ENCODE measurements at places on chromosomes 6 and 20.

- no peak overlapping the region for H3K4me3 ChIP-seq
- H3K36me3 ChIP-seq: no peaks in the 10 kb centered on the region
- no peak for DNase-seq
- H3K27me3 ChIP-seq: no peaks in the 10 kb centered on the region
- H3K27ac ChIP-seq: no peak overlapping the region
These were observed 216.9 kb downstream of the EYA2 start for GRCh38 chr20:47111576-47111975.

DNA sequence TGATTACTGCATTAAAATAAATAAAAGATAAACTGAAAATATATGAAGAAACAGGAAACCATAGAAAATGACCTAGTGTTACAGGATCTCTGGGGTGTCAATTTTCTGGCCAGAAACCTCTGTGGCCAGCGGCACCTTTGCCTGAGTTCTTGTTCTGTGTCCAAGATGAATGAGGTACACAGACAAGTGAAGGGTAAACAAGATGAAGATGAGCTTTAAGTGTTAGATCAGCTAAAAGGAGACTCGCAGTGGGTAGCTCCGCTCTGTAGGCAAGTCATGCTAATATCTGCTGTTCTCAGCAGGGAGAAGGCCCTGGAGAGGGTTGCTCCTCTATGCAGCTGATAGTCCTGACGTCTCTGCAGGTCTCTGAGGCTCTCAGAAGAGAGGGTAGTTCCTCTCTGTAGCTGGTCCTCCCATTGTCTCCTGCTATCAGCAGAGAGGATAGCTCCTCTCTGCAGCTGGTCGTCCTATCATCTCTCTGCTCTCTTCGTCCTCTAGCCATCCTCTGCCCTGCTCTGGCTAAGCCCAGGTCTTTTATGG lies 35.9 kb upstream of the TBC1D22B start:
- H3K4me3 ChIP-seq: peak overlapping the region; percentile 64
- peaks cover 7% of the 10 kb centered on the region for H3K4me1 ChIP-seq
- no peak overlapping the region for H3K27ac ChIP-seq
- no peaks in the 10 kb centered on the region for H3K27me3 ChIP-seq
- H3K36me3 ChIP-seq: no peaks in the 10 kb centered on the region
- no peak for DNase-seq

DNA sequence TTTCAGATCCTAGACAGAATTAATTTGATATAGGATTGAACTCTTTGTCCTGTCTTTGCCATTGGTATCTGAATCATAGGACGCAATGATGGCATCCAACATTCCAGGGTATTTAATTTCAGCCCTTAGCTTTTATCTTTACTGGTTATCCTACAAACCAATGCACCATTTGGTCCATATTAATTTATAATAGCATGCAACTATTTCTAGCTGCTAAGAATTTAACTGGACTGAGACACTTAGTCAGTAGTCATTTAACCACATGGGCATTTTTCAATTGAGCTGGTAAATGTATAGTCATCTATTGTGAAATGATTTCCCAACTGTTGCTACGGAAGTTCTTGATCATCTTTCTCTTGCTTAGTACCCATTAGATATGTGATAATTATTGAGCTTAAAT lies 141.1 kb downstream of the CD164 start:
- no peaks in the 10 kb centered on the region for H3K27me3 ChIP-seq
- peaks cover 8% of the 10 kb centered on the region for H3K4me1 ChIP-seq
- H3K36me3 ChIP-seq: no peaks in the 10 kb centered on the region
- no peak overlapping the region for H3K4me3 ChIP-seq
- peak; percentile 64 for DNase-seq

DNA sequence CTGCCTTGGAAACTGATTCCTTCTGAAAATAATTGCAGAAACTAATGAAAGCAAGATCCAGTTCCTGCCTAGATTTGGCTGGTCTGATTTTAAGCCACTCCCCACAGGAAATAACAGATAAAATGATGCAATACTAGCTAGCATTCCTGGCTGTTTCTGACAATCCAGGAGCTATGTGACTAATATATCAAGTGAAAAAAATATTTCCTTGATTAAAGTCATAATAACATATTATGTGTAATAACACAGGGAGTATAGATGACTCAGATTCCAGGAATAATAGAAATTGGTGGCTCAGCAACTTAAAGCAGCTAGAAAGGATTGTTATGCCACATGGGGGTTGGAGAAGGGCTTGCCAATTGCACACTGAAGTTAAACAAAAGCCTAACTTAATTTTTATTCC lies 182.7 kb upstream of the SALL4 start:
- peak overlapping the region; percentile 93 for H3K27ac ChIP-seq
- peak overlapping the region; percentile 46 for H3K4me3 ChIP-seq
- no peaks in the 10 kb centered on the region for H3K36me3 ChIP-seq
- no peaks in the 10 kb centered on the region for H3K27me3 ChIP-seq
- peaks cover 11% of the 10 kb centered on the region for H3K4me1 ChIP-seq

DNA sequence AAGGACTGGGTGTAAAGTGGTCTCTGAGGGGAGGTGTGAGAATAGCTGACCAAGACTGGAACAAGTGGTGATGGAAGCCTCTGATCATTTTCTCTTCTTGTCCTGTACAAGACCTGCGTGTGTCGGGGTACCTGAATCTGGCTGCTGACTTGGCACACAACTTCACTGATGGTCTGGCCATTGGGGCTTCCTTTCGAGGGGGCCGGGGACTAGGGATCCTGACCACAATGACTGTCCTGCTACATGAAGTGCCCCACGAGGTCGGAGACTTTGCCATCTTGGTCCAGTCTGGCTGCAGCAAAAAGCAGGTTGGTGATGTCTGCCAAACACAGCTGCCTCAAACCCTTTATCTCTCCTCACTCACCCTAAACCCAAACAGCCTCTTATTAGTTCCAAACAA lies 1.7 kb upstream of the HSD17B8 start:
- H3K27ac ChIP-seq: no peak overlapping the region
- peaks cover 29% of the 10 kb centered on the region for H3K36me3 ChIP-seq
- no peak for DNase-seq
- H3K4me3 ChIP-seq: peak overlapping the region; percentile 98
- H3K4me1 ChIP-seq: peaks cover 65% of the 10 kb centered on the region
- H3K27me3 ChIP-seq: no peaks in the 10 kb centered on the region

DNA sequence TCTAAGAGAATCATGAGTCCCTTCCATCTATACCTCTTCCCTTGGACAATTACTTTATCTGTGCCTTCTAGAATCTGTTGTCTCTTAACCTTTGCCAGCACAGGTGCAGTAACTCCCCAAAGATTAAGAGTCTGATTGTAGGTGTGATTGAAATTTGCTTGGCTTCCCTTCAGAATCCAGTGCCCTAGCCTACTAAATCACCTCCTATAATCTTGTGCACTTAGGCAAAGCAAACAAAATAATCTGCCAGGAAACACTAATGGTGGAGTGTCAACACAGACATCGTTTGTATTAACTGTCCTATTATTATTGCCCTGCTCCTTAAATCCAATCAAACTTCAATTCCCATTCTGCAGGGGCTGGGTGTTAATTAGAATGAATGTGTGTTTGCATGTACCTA lies 28.0 kb downstream of the ID4 start:
- peaks cover 7% of the 10 kb centered on the region for H3K4me1 ChIP-seq
- no peak for DNase-seq
- H3K27ac ChIP-seq: no peak overlapping the region
- H3K27me3 ChIP-seq: peaks cover 21% of the 10 kb centered on the region
- H3K36me3 ChIP-seq: no peaks in the 10 kb centered on the region

DNA sequence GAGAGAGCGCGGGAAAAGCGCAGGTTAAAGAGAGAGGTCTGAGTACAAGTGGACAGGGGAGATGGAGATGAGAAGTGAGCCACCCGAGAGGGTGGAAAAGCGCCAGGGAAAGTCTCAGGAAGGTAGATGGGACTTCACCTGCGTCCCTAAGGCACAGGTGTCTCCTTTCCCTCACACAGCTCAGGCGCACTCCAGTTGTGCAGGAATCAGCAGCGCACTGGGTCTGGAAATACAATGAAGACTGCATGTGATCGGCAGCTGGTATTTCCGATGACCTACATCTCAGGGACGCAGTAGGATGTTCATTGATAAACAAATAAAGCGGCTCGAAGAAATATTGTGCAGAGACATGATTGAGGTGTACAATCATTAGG lies 432 bp upstream of the KHDRBS2 start:
- H3K27ac ChIP-seq: no peak overlapping the region
- peaks cover 6% of the 10 kb centered on the region for H3K36me3 ChIP-seq

GRCh38 chr6:63527658-63528514 lies 44.4 kb upstream of the LOC128125822 start:
- no peaks in the 10 kb centered on the region for H3K27me3 ChIP-seq
- H3K36me3 ChIP-seq: peaks cover 6% of the 10 kb centered on the region
- peaks cover 26% of the 10 kb centered on the region for H3K4me1 ChIP-seq
- H3K27ac ChIP-seq: peak overlapping the region; percentile 84
- H3K4me3 ChIP-seq: peak overlapping the region; percentile 33

- H3K4me1 ChIP-seq: peaks cover 20% of the 10 kb centered on the region
- peaks cover 9% of the 10 kb centered on the region for H3K36me3 ChIP-seq
- peak overlapping the region; percentile 81 for H3K27ac ChIP-seq
- no peaks in the 10 kb centered on the region for H3K27me3 ChIP-seq
- H3K4me3 ChIP-seq: peak overlapping the region; percentile 85
These were observed 792 bp downstream of the SLC23A2 start for GRCh38 chr20:5000263-5001173.

DNA sequence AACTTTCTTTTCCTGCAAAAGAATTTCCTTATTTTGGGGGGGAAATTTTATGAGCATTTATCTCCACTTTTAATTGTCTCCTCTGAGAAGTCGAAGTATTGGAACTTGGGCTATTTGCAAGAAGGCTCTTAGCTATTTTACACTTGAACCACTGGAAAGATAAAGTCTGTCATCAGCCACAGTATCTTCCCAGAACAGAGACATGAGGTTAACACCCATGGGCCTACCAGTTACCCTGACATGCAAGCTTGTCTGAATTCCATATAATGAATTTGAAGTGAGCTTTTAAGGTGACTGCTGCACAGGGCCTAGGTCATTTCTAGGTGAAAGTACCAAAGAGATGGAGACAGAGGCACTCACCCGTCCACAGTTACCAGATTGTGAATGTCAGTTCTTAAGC lies 193.1 kb downstream of the SIM1 start:
- DNase-seq: no peak
- no peak overlapping the region for H3K27ac ChIP-seq
- no peaks in the 10 kb centered on the region for H3K27me3 ChIP-seq
- H3K36me3 ChIP-seq: no peaks in the 10 kb centered on the region
- peaks cover 20% of the 10 kb centered on the region for H3K4me1 ChIP-seq

DNA sequence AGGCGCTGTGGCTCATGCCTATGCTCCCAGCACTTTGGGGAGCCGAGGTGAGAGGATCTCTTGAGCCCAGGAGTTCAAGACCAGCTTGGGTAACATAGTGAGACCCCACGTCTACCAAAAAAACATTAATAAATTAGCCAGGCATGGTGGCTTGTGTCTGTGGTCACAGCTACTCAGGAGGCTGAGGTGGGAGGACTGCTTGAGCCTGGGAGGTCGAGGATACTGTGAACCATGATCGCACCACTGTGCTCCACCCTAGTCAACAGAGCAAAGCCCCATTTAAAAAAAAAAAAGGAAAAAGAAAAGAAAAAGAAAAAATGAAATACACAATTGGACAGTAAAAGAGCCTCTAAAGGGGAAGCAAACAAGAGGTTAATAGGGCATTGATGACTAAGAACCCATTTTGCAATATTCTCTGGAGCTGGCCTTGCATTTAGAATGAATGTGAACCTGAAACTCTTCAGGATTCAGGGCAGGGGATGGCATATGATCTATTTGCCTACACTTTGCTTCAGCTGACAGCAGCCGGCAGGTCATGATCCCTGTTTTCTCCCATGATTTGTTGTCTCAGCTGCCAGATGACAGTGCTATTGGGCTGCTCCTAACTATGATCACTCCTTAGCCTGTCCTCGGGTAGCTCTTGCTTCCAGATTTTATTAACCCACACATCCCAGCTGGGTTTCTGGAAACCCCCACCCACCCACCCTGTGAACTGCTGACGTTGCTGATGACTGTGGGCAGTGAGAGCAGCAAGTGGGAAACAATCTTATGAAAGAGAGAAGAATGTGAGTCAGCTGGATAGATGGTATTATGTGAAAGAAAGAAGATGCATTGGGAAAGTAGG lies 83.8 kb upstream of the ELOVL5 start:
- peaks cover 20% of the 10 kb centered on the region for H3K4me1 ChIP-seq
- peak; percentile 90 for DNase-seq
- no peak overlapping the region for H3K4me3 ChIP-seq

GRCh38 chr6:7434672-7435071 lies 45.1 kb downstream of the RIOK1 start:
- H3K4me3 ChIP-seq: no peak overlapping the region
- H3K27me3 ChIP-seq: no peaks in the 10 kb centered on the region
- H3K27ac ChIP-seq: no peak overlapping the region
- no peaks in the 10 kb centered on the region for H3K36me3 ChIP-seq
- no peaks in the 10 kb centered on the region for H3K4me1 ChIP-seq

- no peaks in the 10 kb centered on the region for H3K27me3 ChIP-seq
- H3K4me1 ChIP-seq: no peaks in the 10 kb centered on the region
These were observed 176.2 kb downstream of the KIF16B start for GRCh38 chr20:16397086-16397485.

DNA sequence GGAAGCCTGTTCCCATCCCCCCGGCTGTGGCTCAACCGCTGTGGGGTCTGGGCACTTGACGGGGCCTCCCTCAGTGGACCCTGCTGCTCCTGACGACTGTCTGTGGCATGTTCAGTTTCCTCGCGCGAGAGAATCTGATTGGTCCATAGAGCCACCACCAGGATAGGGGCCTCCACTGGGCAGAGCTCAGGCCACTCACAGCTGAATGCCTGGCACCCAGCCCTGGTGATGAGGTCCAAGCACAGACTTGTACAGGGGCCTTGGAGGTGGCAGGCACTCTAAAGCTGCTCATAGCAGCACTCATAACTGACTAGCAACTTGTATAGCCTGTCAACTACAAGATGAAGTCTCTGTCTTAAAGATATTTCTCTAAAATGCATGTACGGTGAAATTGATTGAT lies 368.1 kb downstream of the NRN1 start:
- no peaks in the 10 kb centered on the region for H3K27me3 ChIP-seq
- H3K36me3 ChIP-seq: peaks cover 6% of the 10 kb centered on the region
- H3K4me1 ChIP-seq: no peaks in the 10 kb centered on the region
- H3K27ac ChIP-seq: no peak overlapping the region

GRCh38 chr20:58481481-58482021 lies 33.6 kb downstream of the APCDD1L start:
- H3K36me3 ChIP-seq: peaks cover 5% of the 10 kb centered on the region
- no peaks in the 10 kb centered on the region for H3K27me3 ChIP-seq
- H3K27ac ChIP-seq: no peak overlapping the region
- DNase-seq: peak; percentile 53

DNA sequence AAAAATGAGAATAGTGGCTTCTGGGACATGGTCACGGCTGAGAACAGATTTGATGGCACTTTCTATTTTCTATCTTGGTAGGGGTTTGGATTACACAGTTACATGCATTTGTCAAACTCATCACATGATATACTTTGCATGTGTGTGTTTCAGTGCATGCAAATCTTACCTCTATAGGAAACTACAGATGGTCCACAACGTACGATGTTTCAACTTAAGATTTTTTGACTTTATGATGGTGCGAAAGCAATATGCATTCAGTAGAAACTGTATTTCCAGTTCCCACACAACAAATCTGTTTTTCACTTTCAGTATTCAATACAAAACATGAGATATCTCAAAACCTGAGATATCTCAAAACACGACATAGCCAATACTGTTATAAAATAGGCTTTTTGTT lies 231.8 kb upstream of the SPTLC3 start:
- no peaks in the 10 kb centered on the region for H3K36me3 ChIP-seq
- DNase-seq: no peak
- peaks cover 13% of the 10 kb centered on the region for H3K27me3 ChIP-seq
- no peak overlapping the region for H3K27ac ChIP-seq
- H3K4me3 ChIP-seq: no peak overlapping the region
- no peaks in the 10 kb centered on the region for H3K4me1 ChIP-seq

GRCh38 chr6:128275681-128276080 lies 244.7 kb downstream of the PTPRK start:
- peak; percentile 27 for DNase-seq
- H3K4me1 ChIP-seq: peaks cover 11% of the 10 kb centered on the region
- peak overlapping the region; percentile 68 for H3K27ac ChIP-seq
- no peaks in the 10 kb centered on the region for H3K27me3 ChIP-seq
- H3K36me3 ChIP-seq: no peaks in the 10 kb centered on the region

All from MCF 10A (cell line).